ENCODE measurements at places on chromosomes 7 and 10.

GRCh38 chr7:28854750-28855074 lies 103.4 kb downstream of the TRIL start:
- no peak for DNase-seq

DNA sequence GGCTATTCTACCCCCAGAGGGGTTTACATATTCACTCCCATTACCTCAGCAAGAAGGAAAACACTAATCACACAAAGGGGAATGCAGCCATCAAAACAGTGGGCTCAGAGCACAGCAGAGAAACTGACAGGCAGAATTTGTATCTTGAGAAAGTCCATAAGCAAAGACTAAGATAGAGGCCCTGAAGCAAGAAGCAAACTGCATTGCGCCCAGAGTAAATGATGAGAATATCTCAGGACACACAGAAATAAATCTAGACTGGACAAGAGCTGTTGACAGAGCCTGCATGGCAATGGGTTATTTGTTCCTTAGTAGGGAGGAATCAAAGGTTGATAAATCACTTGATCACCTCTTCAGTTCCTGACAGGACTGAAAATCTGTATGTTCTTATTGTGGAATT lies 440.7 kb upstream of the CELF2 start:
- DNase-seq: no peak

DNA sequence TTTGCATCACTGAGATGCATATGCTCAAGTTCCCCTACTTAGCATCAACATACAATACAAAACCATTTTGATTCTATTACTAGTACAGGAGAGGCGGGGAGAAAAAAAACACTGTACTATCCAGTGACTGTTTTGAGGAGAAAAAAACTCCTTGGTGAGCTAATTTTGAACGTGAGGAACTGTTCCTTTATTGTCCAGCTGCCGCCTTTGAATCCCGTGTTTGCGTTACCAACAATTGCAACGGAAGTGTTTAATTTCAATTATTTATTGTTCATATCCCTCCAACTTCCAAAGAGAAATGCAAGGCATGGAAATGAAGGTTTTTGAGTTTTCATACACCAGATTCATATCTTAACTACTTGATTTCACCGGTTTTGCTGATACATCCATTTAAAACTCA lies 66.4 kb upstream of the ARHGAP21 start:
- DNase-seq: no peak

- no peak for DNase-seq
Measured at GRCh38 chr7:23965296-23965695, 255.3 kb downstream of the STK31 start.

DNA sequence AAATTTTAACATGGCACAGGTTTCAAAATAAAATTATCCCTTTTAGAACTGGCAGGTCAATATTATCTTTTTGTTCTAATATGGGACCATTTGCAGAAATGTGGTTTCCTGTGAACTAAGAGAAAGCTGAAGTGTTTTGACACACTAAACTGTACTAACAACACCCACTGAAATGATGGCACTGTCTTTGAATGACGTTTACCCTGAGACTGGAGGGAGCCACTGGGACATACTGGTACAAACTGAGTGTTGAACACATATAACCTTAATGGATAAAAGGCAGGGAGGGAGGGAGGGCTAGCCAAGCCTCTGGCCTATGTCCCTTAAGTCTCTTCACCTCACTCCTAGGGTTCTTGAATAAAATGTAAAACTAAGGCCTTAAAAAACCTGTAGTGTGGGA lies 95.9 kb downstream of the PDE1C start:
- no peak for DNase-seq

DNA sequence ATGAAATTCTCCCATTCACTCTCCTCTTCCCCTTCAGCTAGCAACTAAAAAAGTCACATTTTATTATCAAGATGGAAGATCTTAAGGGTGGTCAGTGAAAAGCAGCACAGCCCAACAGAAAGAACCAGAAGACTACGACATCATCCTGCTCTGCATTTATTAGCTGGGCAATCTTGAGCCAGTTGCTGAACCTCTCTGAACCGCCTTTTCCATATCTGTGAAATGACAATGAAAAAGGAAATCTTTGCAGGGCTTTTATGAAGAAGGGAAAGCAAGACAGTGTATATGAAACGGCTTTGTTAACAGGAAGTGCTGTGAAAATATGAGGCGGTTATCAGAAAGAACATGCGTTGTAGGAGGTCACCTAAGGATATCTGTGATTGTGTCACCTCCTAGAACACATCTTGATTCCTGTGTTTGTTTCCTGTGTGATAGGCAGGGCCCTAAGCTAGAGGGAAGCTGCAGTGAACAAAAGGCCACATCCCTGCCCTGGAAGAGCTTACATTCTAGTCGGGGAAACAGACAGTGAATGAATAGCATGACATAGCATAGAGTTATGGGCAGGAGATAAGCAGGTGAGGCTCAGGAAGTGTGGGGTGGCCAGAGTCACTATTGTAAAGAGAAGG lies 36.0 kb upstream of the KCNMA1 start:
- no peak for DNase-seq

GRCh38 chr10:108583877-108584276 lies 1339.4 kb downstream of the XPNPEP1 start:
- DNase-seq: no peak

DNA sequence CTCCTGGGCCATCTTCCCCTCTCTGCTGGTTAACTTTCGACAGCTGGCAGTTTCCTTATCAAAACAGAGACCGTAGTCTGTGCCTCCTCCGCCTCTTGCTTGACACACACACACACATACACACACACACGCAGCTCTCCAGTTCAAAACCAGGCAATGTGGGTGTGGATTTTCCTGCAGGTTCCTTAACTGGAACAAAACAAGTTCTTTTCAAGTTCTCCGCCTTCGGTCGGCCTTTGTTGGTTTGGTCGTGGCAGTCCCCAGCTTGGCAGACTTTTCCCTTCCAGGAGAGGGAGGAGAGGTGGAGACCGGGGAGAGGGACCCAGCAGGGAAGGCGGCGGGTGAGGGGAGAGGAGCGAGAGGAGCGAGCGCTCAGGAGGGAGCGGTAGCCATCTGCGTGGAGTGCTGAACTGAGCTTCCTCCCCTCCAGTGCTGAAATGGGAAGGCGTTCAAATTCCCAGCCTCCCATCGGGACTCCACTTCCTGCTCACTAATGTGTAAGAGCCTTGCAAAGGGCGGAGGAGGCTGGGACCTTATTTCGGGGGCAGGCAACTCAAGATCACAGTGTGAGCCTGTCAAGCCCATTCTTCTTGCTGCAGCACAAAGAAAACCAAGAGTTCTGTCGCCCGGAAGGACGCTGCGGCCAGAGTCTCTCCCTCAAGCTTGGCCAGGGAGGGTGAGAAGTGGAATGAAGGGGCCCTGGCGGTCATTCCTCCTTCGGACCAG lies 120.6 kb downstream of the PRPF18 start:
- DNase-seq: no peak

- DNase-seq: no peak
Measured at GRCh38 chr7:42478717-42479116, 241.7 kb upstream of the GLI3 start.

DNA sequence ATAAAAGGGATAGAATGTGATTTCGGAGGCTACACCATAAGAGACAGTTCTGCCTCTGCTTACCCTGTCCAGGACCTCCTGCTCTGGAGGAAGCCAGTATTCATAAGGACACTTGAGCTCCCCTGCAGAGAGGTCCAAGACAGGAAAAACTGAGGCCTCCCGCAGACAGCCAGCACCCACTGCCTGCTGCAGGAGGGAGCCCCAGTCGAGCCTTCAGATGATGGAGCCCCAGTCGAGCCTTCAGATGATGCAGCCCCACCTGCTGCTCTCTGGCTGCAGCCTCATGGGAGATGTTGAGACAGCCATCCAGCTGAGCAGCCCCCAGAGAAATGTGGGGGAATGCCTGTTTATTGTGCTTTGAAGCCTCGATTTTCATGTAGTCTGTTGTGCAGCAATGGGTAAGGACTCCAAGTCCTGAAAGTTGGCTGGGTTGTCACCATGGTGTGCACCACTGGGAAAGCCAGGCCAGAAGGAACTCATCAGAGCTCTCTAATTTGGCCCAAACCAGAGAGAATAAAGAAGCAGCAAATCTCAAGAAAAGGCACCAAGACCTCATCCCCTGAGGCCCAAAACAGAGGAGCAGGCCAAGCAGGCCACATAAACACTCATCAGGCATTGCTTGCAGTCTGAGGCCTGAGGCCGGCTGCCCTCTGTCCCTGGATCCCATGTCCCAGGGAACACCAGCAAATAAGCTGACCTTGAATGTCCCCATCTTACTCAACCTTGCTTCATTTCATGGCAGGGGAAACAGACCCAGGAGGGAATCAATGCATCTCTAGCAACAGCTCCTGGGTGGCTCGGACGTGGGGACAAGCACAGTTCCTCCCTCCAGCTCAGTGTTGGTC lies 30.9 kb downstream of the CALML5 start:
- no peak for DNase-seq

DNA sequence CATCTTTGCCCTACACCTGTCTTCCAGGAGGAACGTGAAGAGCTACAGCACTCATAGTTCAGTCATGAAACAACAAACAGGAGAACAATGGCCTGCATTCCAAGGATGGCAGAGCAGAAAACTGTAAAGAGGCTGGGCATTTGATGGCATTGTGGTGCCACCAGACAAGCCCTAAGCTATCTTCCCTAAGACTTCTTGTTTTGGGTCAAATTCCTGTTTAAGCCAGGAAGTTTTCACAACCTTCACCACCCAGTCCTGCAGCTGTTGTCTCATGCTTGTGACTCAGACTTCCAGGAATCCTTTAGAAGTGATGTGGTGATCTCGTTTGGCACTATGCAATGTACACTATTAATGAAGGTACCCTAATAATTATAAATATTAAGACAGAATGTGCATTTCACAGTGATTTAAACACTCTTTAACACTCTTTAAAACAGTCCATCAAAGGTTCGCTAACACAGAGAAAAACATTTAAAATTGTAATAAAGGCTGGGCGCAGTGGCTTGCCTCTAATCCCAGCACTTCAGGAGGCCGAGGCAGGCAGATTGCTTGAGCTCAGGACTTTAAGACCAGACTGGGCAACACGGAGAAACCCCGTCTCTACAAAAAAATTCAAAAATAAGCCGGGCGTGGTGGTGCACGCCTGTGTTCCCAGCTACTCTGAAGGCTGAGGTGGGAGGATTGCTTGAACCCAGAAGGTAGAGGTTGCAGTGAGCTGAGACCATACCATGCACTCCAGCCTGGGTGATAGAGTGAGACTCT lies 2.7 kb upstream of the HERPUD2 start:
- no peak for DNase-seq

- no peak for DNase-seq
Measured at GRCh38 chr7:150361807-150362621, 6.6 kb upstream of the REPIN1 start.

DNA sequence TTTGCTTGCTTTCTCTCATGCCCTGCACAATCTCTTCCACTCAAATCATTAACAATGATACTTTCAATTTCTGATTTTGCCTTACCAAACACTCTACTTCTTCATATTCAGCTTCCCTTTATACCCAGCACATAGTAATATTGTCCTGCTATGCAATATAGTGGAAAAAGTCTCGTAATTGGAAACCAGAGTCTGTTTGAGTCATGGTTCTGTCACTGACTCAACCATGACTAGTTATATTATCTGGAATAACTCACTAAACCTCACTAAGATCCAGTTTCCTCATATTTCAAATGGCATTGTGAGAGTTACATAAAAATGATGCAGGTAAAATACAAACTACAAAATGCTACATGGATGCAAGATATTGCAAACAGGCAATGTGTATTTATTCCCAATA lies 98.5 kb upstream of the LRRTM3 start:
- no peak for DNase-seq

DNA sequence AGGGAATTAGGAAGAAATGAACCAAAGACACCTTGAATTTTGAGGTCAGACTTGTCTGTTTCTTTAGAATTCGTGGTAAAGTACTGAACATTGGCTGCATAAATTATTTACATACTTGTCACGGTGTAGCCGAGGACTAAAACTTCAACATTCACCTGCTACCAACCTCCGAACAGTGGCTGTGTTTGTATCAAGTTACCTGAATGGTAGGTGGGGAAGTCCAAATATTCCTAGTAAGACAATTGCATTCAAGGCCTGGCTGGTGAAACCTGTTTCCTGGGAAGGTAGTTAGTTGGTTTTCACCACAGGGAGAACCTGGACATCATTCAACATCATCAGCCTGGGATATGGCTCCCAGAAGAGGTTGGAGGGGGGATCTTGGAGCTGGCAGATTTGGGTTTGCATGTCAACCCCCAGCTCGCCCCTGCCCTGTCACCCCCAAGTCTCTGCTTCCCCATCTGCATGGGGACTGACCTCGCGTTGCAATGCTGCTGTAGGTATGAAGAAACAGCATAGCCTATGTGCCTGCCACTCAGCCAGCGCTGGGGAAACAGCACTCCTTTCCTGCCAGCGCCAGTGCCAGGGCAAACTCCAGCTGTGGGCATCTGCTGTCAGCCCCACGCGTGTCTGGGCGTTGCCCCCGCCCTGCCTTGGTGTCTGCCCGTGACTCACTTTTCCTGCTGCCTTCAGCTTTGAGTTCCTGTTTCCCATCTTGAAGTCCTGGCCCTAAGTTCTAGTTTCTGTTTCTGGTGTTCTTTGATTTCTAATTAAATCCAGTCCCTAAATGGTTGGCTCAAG lies 12.7 kb upstream of the LARP4B start:
- DNase-seq: no peak

- no peak for DNase-seq
Measured at GRCh38 chr10:132946-133898, 2.0 kb upstream of the ZMYND11 start.

GRCh38 chr7:3149231-3149995 lies 105.7 kb upstream of the CARD11 start:
- no peak for DNase-seq

GRCh38 chr10:50234486-50234885 lies 16.8 kb downstream of the ASAH2 start:
- no peak for DNase-seq

DNA sequence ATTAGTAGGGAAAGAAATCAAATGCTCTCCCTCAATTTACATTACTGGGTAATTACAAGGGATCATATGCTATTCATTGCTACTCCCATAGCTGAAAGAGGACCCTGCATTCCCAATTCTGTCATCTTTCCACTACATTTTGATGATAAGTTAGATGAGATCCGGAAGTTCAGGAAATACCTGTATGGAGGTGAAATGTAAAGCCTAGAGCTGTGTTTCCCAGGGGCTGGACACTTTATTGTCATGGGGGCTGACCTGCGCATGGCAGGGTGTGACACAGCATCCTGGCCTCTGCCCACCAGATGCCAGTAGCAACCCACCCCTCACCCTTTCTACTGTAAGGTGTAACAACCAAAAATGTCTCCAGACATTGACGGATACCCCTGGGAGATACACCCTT lies 56.6 kb downstream of the HECW1 start:
- no peak for DNase-seq

- DNase-seq: no peak
Measured at GRCh38 chr10:94602729-94603515, 57.3 kb downstream of the HELLS start.

GRCh38 chr7:2726316-2727018 lies 38.5 kb downstream of the AMZ1 start:
- DNase-seq: no peak

DNA sequence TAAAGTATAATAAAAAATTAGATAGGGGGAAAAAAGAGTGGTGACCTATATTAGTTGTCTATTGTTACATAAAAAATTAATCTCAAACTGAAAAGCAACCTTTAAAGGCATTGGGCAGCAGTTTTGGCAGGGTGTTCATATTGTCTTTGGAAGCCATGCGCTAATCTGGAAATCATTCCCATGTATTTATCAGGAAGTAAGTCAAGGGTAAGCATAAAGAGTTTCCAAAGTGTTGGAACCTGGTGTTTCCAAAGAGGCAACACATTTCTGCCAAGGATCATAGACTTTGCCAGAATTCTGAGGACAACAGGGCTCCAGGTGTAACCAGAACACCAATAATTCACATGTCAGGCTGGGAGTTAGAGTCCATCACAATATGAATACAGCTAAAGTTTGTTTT lies 55.7 kb upstream of the EGFR start:
- no peak for DNase-seq

GRCh38 chr7:106289848-106290247 lies 5.1 kb upstream of the NAMPT start:
- DNase-seq: no peak
